ENCODE measurements at places on chromosomes 11 and 22. TPM values are rescaled to one million over a fixed set of nuclear protein-coding genes. Genes with fewer than 3 reads are reported as not detected.

The GLB1L3 gene
- 0.83 TPM for total RNA-seq

The TMEM121B gene
- 44.1 TPM for total RNA-seq

DNA sequence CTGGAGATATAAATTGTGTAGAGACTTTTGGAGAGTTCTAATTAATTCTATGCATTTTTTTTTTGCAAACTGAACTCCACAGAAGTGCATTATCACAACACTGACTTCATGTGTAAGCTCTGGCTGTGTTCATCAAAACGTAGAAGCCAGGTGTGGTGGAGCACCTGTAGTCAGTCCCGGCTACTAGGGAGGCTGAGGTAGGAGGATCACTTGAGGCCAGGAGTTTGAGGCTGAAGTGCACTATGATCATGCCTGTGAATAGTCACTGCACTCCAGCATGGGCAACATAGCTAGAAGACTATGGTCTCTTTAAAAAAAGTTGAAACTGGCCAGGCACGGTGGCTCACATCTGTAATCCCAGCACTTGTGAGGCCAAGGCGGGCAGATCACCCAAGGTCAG, 20.6 kb downstream of the TCF20 start:
- peaks cover 3% of the 10 kb centered on the region for H3K27me3 ChIP-seq
- peaks cover 4% of the 10 kb centered on the region for H3K4me1 ChIP-seq
- H3K27ac ChIP-seq = no peak overlapping the region
- H3K4me3 ChIP-seq = no peak overlapping the region
- no peaks in the 10 kb centered on the region for H3K36me3 ChIP-seq
- no peak for DNase-seq

DNA sequence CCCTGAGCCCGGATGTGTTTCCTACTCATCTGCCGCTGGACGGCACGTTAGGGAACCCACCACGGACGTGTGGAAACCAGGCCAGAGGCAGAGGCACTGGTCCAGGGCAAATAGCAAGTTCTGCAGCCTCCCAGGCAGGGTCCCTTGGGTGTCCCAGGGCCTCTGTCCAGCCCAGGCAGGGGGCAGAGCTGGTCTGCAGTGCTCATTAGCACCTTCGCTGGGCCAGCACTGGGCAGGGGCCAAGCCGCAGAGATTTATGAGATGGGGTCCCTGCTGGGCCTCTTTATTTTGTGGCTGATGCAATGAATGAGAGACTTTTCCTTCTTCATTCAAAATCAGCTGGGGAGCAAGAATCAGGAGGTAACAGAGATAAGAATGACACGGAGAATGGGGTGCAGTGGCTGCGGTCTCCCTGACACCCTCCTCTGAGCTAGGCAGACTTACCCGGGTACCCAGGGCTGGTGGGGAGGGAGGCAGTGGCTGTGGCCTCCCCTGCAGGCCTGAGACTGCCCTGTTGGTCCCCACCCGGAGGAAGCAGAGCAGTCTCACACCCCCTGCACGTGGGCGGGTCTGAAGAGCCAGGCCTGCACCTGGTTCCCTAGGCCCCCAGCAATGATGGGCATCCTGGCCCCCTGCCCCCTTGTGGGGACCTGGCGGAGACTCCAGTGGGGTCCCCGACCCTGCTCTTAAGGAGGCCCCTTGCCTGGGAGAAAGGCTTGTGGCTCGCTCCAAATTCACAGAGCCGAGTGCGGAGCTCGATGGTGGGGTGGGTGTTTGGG, 14.0 kb upstream of the PARVG start:
- no peak for DNase-seq
- no peak overlapping the region for H3K27ac ChIP-seq
- H3K4me1 ChIP-seq = no peaks in the 10 kb centered on the region
- H3K4me3 ChIP-seq = no peak overlapping the region
- H3K36me3 ChIP-seq = no peaks in the 10 kb centered on the region

- no peak overlapping the region for H3K27ac ChIP-seq
- H3K36me3 ChIP-seq = peaks cover 9% of the 10 kb centered on the region
- peaks cover 3% of the 10 kb centered on the region for H3K27me3 ChIP-seq
- no peak for DNase-seq
Observed at GRCh38 chr11:109864151-109864661, 229.0 kb upstream of the ZC3H12C start.

The LRRC10B gene
- 8.2 TPM for total RNA-seq

- no peak for DNase-seq
- peaks cover 6% of the 10 kb centered on the region for H3K27me3 ChIP-seq
- H3K4me3 ChIP-seq = no peak overlapping the region
- H3K4me1 ChIP-seq = peaks cover 15% of the 10 kb centered on the region
Observed at GRCh38 chr22:38953577-38954413, 3.6 kb upstream of the APOBEC3A start.

GRCh38 chr22:49437956-49438355, 389.7 kb downstream of the BRD1 start:
- H3K4me3 ChIP-seq = no peak overlapping the region
- DNase-seq = no peak
- H3K27ac ChIP-seq = no peak overlapping the region

GRCh38 chr11:70250876-70251658, 19.4 kb upstream of the PPFIA1 start:
- H3K4me3 ChIP-seq = no peak overlapping the region
- H3K27me3 ChIP-seq = peaks cover 4% of the 10 kb centered on the region
- no peak overlapping the region for H3K27ac ChIP-seq
- H3K36me3 ChIP-seq = no peaks in the 10 kb centered on the region
- peaks cover 10% of the 10 kb centered on the region for H3K4me1 ChIP-seq

The MYRF gene
- total RNA-seq = 0.29 TPM

The SLC17A6 gene
- total RNA-seq = 170 TPM

The CARD18 gene
- total RNA-seq = not detected

- H3K27me3 ChIP-seq = peaks cover 2% of the 10 kb centered on the region
- H3K4me3 ChIP-seq = no peak overlapping the region
- H3K4me1 ChIP-seq = no peaks in the 10 kb centered on the region
Observed at GRCh38 chr11:129865701-129866100, 29.7 kb downstream of the NFRKB start.

- no peak overlapping the region for H3K27ac ChIP-seq
- H3K4me1 ChIP-seq = peaks cover 5% of the 10 kb centered on the region
- no peak overlapping the region for H3K4me3 ChIP-seq
- H3K27me3 ChIP-seq = peaks cover 4% of the 10 kb centered on the region
- no peak for DNase-seq
- H3K36me3 ChIP-seq = no peaks in the 10 kb centered on the region
Observed at GRCh38 chr11:35558513-35558912, 33.1 kb upstream of the PAMR1 start.

DNA sequence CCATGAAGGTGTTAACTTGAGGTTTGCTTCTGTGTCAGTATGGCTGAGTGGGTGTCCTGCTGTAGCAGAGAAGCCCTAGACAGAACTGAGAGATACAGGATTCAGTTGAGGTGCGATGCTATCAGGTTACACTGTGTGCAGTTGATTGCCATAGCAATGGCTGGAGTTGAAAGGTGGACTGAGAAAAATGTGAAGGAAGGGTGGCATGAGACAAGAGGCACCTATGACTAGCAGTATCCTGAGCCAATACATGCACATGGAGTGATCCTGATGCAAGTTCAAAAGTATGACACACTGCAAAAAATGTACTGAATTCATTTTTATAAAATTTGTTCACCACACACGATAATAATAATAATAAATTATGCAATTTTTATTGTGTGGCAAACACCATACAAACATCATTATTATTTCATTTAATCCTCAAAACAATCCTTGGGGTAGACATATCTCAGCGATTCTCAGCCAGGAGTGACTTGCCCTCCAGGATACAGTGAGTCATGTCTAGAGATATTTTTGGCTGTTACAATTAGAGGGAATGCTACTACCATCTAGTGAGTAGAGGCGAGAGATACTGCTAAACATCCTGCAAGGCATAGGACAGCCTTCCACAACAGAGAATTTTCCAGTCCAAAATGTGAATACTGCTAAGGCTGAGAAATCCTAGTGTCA, 3.9 kb upstream of the PIWIL4 start:
- DNase-seq = no peak
- no peaks in the 10 kb centered on the region for H3K27me3 ChIP-seq
- no peaks in the 10 kb centered on the region for H3K4me1 ChIP-seq
- H3K4me3 ChIP-seq = no peak overlapping the region
- H3K27ac ChIP-seq = no peak overlapping the region
- no peaks in the 10 kb centered on the region for H3K36me3 ChIP-seq

GRCh38 chr11:110468121-110468520, 38.4 kb downstream of the FDX1 start:
- H3K27ac ChIP-seq = no peak overlapping the region
- DNase-seq = no peak
- no peak overlapping the region for H3K4me3 ChIP-seq
- no peaks in the 10 kb centered on the region for H3K4me1 ChIP-seq
- no peaks in the 10 kb centered on the region for H3K27me3 ChIP-seq

DNA sequence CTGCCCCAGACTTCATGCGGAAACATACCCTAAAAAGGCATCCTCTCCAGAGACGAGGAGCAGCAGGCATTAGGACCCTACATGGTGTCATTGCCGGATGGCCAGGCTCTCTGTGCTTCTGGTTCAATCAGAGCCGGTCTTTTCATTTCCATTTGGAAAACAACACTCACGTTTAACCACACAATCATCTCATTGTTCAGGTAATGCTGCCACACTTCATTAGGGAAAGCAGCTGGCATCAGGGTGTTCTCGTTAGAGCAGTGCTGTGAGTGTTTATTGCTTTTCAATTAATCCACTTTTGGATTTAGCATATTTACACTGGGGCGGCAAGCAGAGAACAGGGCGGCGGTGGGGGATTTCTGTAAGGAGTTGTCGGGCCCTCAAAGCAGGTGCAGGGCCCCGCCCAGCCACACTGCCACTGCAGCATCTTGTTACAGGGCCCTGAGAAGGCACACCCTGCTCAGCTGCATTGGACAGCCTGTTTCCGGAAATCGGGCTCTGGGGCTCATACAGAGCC, 338.6 kb downstream of the SHANK2 start:
- H3K36me3 ChIP-seq = no peaks in the 10 kb centered on the region
- peaks cover 8% of the 10 kb centered on the region for H3K4me1 ChIP-seq
- peak overlapping the region; percentile 20 for H3K4me3 ChIP-seq
- peak overlapping the region; percentile 17 for H3K27ac ChIP-seq
- H3K27me3 ChIP-seq = peaks cover 3% of the 10 kb centered on the region
- no peak for DNase-seq

GRCh38 chr22:35569916-35570315, 29.3 kb downstream of the RASD2 start:
- no peaks in the 10 kb centered on the region for H3K36me3 ChIP-seq
- peaks cover 4% of the 10 kb centered on the region for H3K27me3 ChIP-seq
- H3K4me1 ChIP-seq = peaks cover 35% of the 10 kb centered on the region
- no peak overlapping the region for H3K4me3 ChIP-seq

GRCh38 chr22:23204541-23205157, 24.3 kb downstream of the BCR start:
- DNase-seq = no peak
- H3K27ac ChIP-seq = no peak overlapping the region
- H3K4me3 ChIP-seq = no peak overlapping the region
- H3K36me3 ChIP-seq = no peaks in the 10 kb centered on the region
- peaks cover 9% of the 10 kb centered on the region for H3K27me3 ChIP-seq

DNA sequence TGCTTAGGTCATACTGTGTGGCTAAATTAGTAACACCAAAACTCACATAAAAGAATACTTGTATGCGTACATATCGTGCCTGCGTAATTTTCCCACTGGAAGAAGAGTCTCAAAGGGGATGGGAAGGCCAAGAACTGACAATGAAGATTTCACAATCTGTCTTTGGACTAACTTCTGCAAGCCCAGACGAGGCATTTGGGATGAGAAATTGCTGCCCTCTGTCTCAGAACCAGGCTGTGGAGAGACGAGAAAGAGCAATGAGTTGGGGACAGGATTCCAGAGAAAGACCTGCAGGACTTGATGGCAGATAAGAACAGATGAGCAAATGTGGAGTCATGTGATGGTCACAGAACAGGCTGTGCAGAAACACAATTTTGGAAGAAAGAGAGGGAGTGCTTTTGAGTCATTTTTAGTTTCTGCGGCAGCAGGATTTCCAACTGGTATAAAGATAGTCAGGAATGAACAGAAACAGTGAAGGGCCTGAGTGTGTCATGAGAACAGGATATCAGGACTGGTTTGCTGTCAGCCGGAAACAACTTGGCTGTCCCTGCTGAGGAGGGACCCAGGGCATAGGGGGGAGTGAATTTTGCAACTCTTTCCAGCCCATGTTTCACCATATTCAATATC, 82.7 kb upstream of the CTSC start:
- no peaks in the 10 kb centered on the region for H3K27me3 ChIP-seq
- H3K36me3 ChIP-seq = no peaks in the 10 kb centered on the region
- peaks cover 1% of the 10 kb centered on the region for H3K4me1 ChIP-seq
- no peak overlapping the region for H3K27ac ChIP-seq

The FAM118B gene
- total RNA-seq = 33.0 TPM

DNA sequence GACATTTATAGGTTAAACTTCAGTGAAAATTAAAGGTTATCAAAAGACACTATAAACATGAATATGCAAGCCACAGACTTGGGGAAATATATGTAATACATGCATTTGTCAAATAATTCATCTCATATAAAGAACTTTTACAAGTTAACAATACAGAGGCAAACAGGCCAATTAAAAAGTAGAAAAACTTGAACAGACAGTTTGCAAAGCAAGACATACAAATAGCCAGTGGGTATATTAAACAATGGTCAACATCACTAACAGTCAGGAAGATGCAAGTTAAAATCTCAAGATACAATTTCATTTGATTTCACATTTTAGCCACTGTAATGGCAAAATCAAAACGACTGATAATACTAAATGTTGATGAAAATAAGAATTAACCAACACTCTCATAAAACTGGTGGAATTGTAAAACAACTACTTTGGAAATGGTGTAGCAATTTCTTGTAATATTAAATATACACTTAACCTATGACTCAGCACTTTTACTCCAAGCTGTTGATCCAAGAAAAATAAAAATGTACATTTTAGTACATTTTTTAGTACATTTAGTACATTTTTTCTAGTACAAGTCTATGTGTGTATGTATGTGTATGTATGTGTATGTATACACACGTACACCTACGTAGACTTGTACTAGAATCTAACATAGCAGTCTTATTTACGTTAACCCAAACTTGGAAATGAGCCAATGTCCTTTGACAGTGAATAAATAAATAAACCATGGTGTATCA, 62.8 kb downstream of the LRRC74B start:
- H3K27ac ChIP-seq = no peak overlapping the region
- DNase-seq = no peak
- H3K4me1 ChIP-seq = no peaks in the 10 kb centered on the region

DNA sequence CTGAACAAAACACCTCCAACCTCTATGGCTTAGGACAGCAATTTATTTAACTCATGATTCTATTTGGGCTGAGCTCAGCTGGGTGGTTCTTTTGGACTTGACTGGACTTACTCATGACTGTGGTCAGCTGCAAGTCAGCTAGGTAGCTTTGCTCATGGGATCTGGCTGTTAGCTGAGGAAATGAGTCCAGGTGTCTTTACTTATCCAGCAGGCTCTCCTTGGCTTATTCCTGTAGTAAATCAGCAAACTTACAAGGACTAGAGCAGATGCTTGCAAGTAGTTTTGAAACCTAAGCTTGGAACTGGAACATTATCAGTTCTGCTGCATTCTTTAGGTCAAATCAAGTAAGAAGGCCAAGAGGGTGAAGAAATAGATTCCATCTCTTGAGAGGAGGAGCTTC, 8.0 kb upstream of the HIKESHI start:
- no peaks in the 10 kb centered on the region for H3K4me1 ChIP-seq
- H3K27ac ChIP-seq = no peak overlapping the region
- H3K4me3 ChIP-seq = no peak overlapping the region
- no peak for DNase-seq

GRCh38 chr11:17646451-17647145, 72.8 kb upstream of the MYOD1 start:
- H3K36me3 ChIP-seq = peaks cover 19% of the 10 kb centered on the region
- peaks cover 4% of the 10 kb centered on the region for H3K4me1 ChIP-seq
- no peak overlapping the region for H3K27ac ChIP-seq
- no peak for DNase-seq
